Muscle of leg (tissue), 16 donors: ENCODE measurements at places on chromosomes 1 and 21.

DNA sequence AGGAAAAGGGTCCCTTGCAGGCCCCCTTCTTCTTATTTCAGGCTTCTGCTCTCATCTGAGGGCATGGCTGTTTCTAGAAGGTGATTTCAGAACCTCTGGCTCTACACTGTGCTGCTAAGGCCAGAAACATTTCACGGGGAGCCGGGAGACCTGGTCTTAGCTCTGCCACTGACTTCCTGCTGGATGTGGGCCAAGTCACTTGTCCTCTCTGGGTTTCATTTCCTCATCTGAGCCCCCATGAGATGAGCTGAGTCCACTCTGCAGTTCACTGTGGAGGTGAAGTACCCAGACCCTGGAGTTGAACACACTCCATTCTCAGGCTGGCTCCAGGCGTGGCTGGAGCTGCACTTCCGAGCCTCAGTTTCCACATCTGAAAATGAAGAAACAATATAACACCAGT is 2.1 kb downstream of the PADI1 start:
- DNase-seq: peak; percentile 78

GRCh38 chr1:193185901-193186731 is at the start of gene B3GALT2:
B3GALT2 (minus strand) TSS chr1:193186613; CDS start chr1:193181562, 5,051 bp downstream.
- peak; percentile 93 for DNase-seq

GRCh38 chr1:93475681-93476080 is 27.8 kb downstream of the FNBP1L start:
- no peak for DNase-seq

DNA sequence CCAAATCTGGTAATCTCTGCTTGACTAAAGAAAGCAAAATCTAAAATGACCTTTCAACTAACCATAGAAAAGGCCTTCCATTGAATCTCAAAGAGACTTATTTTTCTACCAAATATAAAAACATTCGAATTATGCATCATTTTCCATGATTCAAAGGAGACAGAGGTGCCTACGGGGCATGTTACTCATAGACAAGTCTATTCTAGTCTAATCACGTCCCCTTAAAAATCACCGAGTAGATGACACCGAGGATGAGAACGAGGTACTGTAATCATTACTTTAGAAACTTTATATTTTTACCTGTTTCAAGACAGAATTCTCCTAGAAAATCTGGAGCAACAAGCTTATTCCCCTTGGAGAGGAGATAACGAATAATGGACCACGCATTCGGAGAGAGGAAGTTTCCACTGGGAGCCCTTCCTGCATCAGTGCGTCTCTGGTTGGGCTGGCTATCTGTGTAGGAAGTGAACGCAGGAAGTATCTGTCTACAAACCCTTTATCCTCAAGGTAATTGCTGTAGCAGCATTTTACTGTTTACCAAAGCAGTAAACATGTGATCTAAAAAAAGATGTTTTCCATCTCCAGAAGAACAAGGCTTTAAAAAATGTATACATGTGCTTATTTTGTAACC is 9.5 kb downstream of the ERG start:
- peak; percentile 32 for DNase-seq

DNA sequence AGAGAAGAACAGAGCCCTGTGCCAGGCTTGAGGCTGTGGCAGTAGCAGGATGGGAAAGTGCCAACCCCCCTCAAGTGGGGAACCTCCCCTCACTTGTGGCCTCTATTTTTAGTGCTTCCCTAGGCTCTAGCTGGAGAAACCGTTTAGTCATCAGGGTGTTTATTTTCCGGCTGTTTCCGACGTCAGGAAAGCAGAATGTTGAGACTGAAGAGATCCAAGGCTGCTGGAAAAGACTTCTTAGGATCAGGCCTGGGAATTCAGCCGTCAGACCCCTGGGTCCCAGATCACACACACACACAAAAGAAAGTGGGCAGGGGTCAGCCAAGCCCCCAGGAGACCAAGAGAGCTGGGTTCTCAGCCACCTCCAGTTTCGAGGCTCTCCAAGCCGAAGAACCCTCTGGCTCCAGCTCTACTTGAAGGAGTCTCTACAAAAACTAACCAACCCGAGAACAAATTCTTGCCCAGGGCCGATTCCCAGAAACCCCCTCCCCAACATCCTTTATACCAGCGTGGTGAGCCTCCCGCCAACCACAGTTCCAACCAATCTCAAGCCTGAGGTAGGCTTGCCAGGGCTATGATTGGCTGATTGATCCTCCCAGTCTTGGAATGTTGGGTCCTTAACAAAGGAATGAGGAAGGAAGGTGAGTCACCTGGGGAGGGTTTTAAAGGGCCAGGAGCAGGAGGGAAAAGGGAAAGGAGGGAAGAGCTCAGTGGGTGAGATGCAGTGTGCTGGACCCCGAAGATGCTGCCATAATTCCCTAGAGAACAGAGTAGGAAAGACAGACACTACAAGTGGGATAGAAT is 2.5 kb upstream of the MEF2D start:
- peak; percentile 95 for DNase-seq

DNA sequence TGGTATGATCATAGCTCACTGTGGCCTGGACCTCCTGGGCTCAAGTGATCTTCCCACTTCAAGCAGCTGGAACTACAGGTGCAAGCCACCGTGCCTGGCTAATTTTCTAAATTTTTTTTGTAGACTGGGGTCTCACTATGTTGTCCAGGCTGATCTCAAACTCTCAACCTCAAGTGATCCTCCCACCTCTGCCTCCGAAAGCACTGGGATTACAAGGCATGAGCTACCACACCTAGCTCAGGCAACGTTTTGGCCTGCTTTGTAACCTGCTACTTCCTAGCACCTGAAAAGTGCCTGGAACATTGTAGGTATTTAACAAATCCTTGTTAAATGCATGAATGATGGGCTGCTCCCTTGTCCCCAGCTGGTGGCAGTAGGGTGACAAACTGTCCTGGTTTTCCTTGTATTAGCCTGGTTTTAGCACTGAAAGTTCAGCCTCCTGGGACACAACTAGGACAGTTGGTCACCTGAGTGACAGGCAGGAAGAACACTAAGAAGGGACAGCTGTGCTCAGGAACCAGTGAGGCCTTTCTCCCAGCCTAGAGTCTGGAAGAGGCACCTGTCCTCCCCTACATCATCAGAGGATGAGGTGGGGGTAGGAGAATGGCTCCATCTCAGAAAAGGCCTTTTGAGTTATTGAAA is 88.5 kb upstream of the CD34 start:
- DNase-seq: no peak

- no peak for DNase-seq
These were observed 50.5 kb downstream of the CD2 start for GRCh38 chr1:116804736-116805135.
